ENCODE measurements at places on chromosomes 12 and 14. TPM values are rescaled to one million over a fixed set of nuclear protein-coding genes. Genes with fewer than 3 reads are reported as not detected.

The CRACR2A gene
- total RNA-seq, result 5.6 TPM

The KRT80 gene
- total RNA-seq, result 2.1 TPM

The KRT7 gene
- 695 TPM for total RNA-seq

DNA sequence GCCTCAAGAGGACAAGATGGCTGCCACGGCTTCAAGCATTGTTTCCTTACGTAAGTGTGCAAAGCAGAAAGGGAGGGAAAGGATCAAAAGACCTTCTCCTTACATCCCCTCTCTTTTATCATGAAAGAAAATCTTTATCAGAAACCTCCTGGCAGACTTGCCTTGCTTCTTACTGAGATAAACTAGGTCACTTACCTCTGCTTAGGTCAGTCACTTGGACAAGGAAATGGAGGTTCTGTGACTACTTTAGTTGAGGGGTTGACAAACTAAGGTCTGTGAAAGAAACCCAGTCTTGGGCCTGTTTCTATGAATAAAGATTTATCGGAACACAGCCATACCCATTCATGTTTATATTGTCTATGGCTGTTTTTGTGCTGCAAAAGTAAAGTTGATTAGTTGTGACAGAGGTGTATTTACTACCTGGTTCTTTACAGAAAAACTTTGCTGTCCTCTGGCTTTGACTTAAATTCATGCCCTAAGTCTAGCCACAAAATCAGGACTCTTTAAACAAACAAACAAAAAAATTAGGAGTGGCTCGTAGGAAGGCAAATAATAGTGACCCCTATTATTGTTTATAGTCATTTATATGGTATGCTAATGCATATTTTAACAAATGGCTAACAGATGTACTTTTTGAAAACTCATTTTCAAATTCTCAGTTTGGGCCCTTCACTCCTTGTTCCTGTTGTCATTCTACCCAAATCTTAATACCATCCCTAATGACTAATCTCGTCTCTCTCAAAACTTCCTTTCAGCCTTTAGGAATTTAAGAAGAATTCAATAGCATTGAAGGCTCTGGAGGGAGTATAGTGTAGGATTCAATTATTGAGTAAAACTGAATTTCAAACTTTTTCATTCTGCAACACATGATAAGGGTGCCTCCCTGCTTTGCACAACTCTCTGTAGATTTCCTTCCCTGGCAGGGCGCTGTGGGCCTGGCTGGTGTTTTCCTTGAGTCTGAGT lies 42.0 kb upstream of the ATP2B1 start:
- DNase-seq, result no peak

GRCh38 chr12:46944088-46944487 lies 118.3 kb upstream of the SLC38A4 start:
- no peak for DNase-seq

DNA sequence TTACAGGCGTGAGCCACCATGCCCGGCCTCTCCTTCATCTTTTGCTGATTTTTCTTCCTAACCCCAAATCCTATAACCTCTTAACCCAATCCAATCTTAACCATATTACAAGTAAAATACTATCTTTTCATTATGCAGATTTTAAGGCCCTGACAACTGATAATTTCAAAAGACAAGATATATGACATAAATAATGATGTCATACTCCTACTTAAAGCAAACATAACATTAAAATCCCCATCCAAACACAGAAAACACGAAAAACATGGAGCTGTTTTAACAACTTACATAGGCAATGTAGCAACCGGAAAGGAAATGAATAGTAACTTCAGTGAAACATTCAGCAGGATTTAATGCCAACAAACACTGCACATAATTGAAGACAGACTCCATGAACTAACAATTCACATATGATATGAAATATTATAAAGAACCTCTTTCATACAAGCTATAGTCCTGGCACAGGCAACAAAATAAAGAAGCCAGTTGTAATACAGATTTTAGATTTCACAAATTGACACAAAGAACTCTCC lies 21.5 kb downstream of the USP44 start:
- DNase-seq, result no peak

- DNase-seq, result no peak
Measured at GRCh38 chr14:59882957-59883356, 12.4 kb upstream of the RTN1 start.

GRCh38 chr12:15485466-15485865 lies 163.2 kb downstream of the PTPRO start:
- no peak for DNase-seq

DNA sequence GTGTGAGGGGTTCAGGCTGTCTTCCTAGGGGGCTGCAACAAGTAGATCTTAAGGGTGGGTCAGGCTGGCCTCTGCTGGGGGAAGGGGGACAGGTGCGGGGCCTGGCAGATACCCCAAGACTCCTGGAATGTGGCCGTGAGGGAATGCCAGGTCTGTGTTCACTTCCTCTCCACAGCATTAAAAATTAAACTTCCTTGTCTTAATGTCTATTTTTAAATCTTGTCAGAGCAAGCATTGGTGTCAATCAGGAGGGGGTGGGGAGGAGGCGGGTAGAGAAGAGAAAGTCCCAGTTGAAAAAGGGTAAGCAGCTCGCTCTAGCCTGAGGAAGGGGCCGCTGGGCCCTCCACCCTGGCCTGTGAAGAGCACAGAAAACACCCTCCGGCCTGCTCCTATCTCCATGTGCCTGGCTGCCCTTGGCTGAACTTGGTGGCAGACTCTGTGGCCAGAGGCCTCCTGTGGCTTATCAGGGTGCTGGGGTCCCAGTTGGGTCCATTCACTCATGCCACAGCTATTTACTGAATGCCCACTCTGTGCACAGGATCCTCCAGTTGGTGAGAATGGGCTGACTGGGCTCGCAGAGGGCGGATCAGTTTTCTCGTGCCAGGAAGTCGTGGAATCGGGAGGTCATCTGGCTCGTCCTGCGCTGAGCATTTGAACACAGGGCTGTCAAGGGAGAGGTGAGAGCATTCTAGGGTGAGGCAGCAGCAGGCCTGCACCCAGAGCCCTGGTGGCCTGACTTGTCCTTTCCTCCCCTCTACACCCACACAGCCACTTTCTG lies 128.8 kb downstream of the TSPAN9 start:
- DNase-seq, result no peak
